ENCODE measurements at places on chromosomes 3 and 15. TPM values are rescaled to one million over a fixed set of nuclear protein-coding genes. Genes with fewer than 3 reads are reported as not detected.

DNA sequence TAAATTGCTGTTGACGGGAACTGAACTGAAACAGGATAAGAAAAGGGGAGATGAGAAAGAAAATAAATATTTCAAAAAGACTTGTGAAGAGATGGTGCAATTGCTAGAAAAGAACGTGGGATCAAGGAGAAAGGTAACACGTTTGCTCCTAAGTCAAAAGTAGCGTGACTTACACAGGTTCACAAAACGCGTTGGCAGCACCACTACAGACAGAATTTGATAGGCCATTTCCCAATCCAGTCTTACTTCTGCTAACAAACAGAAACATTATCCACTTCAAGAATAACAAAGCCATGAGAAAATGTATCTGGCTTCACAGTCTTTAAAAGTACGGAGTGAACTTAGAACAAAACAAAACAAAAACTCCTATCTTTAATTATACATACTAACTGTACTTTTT lies 75.5 kb downstream of the DPH6 start:
- DNase-seq, result no peak

DNA sequence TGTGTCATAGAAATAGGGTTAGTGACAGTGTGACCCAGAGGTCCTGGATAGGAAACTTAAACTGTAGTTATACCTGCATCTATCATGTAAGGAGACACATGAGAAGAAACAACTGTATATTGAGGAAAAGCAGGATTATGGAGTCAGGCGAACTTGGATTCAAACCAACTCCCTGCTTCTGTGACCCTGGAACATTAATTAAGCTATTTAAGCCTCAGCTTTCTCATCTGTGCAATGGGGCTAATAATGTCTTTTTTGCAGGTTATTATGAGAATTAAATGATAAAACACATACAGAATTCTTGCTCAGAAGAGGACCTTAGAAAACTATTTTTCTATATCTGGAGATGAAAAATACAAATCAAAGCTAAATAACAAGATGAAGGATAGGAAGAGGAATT lies 481.8 kb downstream of the MECOM start:
- DNase-seq, result no peak

DNA sequence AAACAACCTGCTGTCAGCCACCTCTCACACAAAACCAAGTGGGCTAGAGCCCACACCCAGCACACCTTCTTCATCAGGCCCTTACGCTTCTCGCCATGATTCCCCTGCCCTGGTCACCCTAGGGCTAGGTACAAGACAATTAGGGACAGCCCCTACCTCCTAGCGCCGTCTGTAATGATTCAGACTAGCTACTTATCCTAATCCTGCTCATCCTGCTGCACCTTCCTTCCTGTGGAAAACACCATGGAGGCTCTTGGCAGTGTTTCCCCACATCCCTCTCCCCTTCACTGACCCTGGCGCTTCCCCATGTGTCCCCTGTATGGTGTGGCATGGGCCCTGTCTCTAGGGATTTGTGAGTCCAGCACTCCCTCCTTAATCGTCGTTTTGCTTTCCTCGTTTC lies 39.6 kb upstream of the ICE2 start:
- DNase-seq, result no peak

GRCh38 chr3:2657971-2658370 lies 452.2 kb downstream of the IL5RA start:
- no peak for DNase-seq

DNA sequence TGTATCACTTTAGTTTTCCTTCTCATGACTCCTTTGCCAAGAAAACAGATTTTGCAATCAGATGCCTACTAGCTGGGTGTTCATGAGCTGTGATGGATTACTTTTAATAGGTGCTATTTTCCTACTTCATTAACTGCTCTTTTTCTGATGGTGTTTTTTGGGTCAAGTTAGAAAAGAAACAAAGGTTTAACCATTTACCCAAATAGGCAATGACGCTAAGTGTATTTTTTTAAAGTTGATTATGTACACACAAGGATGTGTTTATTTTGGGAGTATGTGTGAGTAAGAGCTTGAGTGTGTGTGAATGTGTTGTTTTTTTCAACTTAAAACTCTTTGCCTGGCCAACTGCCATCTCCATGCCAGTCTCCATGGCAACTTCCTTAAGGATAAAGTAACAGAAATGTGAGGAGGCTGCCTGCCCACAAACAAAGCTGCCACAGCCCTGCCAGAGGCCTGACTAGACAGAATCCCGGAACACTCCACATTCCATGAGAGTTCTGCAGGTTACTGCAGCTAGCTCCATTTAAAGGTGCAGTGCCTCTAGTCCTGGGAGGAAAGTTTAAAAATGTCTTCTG lies 215.6 kb upstream of the RBMS3 start:
- no peak for DNase-seq

GRCh38 chr3:116141724-116142123 lies 303.6 kb downstream of the LSAMP start:
- no peak for DNase-seq

DNA sequence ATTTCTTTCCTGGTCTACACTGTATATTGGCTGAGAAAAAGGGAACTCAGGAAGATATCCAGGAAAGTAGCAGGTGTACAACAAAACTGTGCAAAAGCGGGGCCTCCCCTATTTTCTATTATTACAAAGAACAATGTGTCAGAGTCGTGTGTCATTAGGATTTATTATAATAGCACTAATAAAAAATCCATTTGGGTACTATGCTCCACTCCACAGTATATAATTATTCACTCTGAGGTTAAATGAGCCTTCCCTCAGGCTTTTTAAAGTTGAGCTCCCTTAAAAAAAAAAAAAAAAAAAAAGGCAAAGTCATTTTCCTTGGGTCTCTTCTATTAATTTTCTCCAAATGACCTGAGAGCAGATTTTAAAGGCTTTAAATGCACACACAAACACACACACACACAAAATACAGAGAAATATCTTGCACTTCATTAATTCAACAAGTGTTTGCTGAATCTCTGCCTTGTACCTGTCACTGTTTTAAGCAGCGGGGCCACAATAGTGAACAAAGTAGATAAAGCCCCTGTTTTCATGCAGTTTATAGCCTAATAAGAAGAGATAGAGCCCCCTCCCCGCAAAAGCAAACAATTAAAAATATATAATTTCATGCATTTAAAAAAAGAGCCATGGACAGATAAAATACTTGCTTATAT lies 1.3 kb upstream of the DPP8 start:
- DNase-seq, result no peak

- DNase-seq, result no peak
Measured at GRCh38 chr15:47466357-47466756, 250.9 kb upstream of the SEMA6D start.

GRCh38 chr3:64278625-64279024 lies 53.4 kb upstream of the PRICKLE2 start:
- DNase-seq, result no peak

- no peak for DNase-seq
Measured at GRCh38 chr3:42698911-42699230, 3.7 kb downstream of the HHATL start.

GRCh38 chr15:82788496-82788895 lies 17.4 kb downstream of the FSD2 start:
- DNase-seq, result no peak

The CFAP20DC gene
- total RNA-seq, result 4.3 TPM

The ATP13A5 gene
- total RNA-seq, result 8.9 TPM

The ST3GAL6 gene
- total RNA-seq, result 25.0 TPM

The IGSF10 gene
- total RNA-seq, result 12.0 TPM

The WNT5A gene
- total RNA-seq, result 31.2 TPM

The ATP10A gene
- 17.8 TPM for total RNA-seq

Measured in upper lobe of left lung (tissue), 6 donors.